ENCODE measurements at places on chromosomes 2 and 18.

DNA sequence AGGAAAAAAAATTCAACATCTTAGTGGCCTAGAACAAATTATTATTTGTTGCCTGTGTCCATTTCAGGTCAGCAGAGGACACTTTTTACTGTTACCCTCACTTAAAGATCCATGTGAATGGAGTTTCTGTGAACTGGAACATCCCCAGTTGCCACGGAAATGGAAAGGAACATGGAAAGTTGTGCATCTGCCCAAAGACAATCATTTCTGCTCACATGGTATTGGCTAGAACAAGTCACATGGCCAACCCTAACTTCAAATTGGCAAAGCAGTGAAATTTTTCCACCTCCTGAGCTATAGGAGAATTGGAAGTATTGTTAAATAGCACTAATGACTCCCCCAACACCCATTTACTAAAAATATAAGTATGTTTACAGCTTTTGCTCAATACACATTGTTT lies 71.2 kb upstream of the CCBE1 start:
- DNase-seq, result no peak

DNA sequence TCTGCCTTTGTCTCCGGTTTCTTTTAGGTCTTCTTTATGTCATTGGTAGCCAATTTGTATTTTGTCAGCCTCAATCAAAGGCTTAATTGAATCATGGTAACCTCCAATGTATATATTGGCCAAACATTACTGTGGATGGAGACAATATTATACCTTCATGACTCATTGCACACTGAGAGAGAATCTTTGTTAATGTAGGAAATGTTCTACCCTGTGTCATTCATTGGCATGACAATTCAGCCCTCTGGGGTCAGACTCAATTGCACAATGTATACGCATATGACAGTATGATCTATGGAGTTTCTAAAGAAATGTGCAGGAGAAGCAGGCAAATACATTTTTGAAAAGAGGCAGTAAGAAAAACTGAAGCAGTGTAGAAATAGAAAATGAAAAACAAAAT lies 162.6 kb downstream of the PDE11A start:
- DNase-seq, result no peak

GRCh38 chr2:151258121-151258520 lies 3.5 kb downstream of the RBM43 start:
- peak; percentile 79 for DNase-seq

- no peak for DNase-seq
Measured at GRCh38 chr2:12688091-12688490, 28.6 kb upstream of the TRIB2 start.

DNA sequence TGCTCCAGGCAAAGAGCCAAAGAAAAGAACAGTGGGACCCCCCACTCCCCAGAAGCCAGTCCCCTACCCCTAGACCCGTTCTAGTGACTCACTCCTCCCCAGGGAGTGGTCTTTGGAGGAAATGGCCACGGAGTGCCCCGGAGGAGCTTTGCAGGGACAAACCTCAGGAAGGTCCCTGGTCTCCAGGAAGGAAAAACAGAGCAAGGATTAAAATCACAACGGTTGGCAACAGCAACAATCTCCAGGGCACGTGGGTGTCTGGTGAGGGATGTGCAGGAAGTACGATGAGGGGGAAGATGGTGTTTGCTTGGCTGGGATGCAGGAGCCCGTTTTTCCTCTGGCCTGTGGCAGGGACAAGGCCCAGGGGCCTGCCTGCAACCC lies 135.0 kb downstream of the SMAD2 start:
- DNase-seq, result no peak

DNA sequence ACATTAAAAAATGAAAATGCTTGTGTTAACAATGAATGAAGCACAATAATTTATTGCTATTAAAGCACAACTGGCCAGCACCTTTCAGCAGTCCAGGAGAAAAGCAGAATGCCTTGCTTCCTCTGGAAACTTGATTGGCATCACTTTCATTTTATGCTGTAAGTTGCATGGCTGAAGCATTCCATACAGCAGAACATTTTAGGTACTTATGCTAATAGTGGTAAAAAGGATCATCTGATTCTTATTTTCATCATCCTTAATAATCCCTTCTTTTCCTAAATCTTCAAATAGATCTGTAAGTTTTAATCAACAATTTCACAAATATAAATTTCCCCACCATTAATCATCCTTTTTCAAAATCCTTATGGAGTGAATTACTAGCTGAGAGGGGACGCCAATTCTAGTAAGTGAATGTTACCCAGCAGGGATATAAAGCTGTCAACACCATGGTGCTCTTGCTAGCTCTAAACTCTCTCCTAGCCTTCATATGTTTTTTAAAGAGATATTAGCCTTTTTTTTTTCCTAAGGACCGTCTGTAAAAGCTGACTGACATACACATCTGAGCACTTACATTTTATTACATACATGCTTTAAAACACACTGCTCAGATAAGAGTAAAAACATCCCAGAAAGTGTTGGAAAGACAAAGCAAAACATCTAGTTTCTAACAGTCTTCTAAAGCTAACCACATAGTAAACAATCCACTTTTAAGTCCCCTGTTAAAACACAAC lies 5.3 kb downstream of the SATB2 start:
- DNase-seq, result no peak

GRCh38 chr18:48422947-48423378 lies 13.8 kb upstream of the ZBTB7C start:
- no peak for DNase-seq

- no peak for DNase-seq
Measured at GRCh38 chr2:218152777-218153176, 14.0 kb downstream of the CXCR1 start.

DNA sequence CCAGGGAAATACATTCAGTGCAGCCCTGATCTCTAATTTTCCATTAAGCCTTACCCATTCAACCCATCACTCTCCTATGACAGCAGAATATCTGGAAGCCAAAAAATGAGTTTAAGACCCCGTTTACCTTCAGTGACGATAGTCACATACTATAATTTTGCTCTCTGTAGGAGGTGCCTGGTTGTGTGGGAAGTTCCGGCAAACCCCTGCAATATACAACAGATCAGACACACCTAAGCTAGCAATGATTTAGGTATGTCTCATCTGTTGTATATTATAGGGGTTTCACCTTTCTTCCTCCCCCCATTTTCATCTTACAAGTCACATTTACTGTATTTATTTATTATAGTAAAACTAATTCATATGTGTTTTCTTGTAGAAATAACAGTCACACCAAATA lies 101.7 kb downstream of the DOCK10 start:
- DNase-seq, result no peak

- DNase-seq, result no peak
Measured at GRCh38 chr18:60599267-60599666, 226.7 kb upstream of the MC4R start.

DNA sequence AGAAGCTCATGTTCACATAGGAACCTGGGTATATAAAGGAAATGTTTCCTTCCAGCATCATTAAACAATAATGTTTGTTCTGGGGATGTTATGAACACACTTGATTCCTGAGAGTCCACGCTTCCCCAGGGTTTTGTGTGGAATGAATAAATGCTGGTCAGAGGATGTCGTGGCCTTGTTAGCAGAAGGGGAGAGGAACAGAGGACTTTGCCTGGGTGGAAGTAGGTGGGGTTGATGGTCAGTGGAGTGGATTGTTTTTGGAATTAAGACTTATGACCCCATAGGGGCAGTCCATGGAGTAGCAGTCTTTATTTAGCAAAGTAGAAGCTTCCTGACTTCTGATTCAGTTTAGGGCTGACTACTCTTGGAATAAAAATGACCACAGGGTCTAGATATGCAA lies 139.6 kb downstream of the MYO1B start:
- DNase-seq, result no peak

- no peak for DNase-seq
Measured at GRCh38 chr2:29786361-29786760, 135.0 kb downstream of the ALK start.

DNA sequence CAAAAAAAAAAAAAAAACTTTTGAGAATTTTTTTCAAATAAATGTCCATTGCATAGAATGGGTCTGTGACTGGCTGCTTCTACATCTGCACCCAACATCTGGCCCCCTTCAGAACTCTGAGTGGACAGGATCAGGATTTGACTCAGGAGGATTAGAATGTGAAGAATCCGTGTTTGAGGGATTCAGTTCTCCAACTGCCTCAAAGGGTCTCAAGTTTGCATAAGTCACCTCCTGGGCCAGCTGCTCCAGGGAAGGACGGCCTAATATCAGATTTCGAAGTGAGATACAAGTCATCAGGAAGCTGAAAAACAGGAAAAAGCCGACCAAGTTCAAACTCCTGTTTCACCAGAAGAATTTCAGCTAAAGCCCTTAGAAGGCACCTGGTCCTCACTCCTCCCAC lies 10.9 kb downstream of the MAT2A start:
- DNase-seq, result peak; percentile 98

Measured in AG04450 (cell line).